ENCODE measurements at places on chromosomes 1 and 21. TPM values are rescaled to one million over a fixed set of nuclear protein-coding genes. Genes with fewer than 3 reads are reported as not detected.

GRCh38 chr1:92953491-92953890 lies 7.8 kb downstream of the DIPK1A start:
- no peak for DNase-seq

DNA sequence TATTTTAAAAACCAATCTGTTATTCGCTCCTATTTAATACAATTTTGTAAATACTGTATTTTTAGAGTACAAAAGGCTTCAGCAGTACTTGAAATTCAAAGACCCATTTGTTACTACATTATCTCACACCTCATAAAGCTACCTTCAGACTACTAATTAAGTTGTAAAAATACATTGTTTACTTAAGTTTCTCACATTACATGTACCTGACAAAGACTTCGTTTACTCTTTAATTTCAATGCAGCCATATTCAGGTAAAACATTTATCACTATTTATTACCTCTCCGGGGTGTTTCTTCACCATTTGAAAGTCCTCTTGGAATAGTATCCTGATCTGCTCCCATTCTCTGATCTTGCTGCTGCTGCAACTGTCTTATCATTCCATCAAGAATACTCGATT lies 55.2 kb downstream of the BRWD1 start:
- DNase-seq = no peak

DNA sequence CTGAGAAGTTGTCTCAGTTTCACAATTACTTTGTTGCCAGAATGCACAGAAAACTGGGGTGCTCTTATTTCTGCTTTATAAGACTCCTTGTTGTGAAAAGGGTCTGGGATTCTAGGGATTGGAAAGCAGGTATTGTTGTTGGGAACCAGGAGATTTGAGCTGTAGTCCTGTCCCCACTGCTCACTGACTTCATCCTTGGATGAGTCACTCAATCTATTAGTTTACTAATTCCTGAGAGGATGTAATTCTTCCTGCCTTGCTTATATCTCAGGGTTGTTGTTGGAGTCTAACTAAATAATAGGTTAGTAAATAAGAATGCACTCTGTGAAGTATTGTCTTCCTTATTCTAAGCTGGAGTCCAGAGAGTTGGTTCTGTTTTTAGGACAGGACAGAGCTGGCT lies 172.5 kb upstream of the GALNT2 start:
- no peak for DNase-seq

DNA sequence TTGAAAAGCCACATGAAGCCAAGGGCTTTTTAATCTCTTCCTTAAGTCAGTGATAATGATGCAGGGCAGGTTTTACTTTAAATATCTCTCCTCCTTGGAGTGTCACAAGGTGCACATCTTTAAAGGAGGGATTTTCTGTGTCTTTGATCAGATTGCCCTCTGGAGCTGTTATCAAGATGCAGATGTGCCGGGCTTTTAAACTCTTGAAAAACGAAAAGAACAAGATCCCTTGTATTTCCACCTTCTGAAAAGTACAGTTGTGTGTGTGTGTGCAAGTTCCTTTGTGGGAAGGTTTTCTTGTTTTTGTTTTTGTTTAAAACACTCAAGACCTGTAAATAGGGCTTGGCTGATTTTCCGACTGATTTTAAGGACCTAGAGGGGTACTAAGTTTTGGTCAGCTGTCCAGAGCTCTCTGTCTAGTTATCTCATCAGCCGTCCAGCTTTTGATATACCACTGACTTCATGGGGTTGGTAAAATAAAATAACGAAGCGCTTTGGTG lies 1.6 kb downstream of the MARK1 start:
- peak; percentile 38 for DNase-seq

LDLRAD1 gene
- polyA plus RNA-seq = not detected

- no peak for DNase-seq
Observed at GRCh38 chr1:938088-938683, 14.5 kb downstream of the SAMD11 start.

GRCh38 chr1:202017749-202018467 lies 7.5 kb downstream of the ELF3 start:
- no peak for DNase-seq

DNA sequence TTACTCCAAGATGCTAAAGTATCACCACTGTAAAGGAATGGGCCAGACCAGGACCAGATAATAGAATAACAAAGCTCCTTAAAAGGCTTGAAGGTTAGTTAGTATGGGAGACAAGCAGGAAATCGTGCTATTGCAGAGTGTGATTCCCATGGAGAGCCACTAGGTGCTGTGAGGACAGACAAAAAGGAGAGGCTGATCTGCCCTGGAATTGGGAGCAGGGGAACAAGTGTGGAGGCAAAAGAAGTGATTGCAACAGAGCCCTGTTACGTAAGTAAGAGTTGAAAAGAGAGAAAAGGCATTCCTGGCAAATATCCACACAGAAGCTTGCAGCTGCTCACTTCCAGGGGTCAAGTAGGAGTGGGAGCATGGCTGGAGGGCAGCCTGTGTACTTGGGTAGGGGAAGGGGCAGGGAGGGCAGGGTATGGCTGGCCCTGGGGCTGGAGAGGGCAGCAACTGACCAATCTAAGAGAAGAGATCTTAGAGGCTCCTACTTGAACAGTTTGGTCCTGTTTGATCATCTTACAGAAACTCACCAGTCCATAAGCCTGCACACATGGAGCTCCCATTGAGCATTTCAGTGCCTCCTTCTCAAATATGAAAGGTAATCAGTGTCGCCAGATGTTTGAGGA lies 207.7 kb upstream of the GJB5 start:
- no peak for DNase-seq

AURKAIP1 gene
- polyA plus RNA-seq = 66.7 TPM

TSPEAR gene
- 0.07 TPM for polyA plus RNA-seq

DNA sequence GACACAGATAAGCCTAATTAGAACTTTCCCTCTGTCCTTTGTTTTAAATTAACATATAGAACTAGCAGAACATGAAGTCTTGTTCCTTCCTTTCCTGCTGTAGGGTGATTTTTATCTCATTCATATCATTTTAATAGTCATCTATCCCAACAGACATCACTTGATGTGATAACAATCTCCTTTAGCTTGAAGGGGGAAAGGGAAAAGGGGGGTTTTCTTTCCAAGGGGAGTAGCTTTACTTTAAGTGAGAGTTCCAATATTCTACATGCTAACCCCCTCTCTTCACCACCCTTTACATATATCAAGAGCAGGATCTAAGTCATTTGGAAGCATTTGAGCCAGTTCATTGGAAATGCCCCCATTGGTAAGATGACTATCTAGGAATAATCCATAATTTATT lies 241.9 kb downstream of the HHIPL2 start:
- no peak for DNase-seq

DNA sequence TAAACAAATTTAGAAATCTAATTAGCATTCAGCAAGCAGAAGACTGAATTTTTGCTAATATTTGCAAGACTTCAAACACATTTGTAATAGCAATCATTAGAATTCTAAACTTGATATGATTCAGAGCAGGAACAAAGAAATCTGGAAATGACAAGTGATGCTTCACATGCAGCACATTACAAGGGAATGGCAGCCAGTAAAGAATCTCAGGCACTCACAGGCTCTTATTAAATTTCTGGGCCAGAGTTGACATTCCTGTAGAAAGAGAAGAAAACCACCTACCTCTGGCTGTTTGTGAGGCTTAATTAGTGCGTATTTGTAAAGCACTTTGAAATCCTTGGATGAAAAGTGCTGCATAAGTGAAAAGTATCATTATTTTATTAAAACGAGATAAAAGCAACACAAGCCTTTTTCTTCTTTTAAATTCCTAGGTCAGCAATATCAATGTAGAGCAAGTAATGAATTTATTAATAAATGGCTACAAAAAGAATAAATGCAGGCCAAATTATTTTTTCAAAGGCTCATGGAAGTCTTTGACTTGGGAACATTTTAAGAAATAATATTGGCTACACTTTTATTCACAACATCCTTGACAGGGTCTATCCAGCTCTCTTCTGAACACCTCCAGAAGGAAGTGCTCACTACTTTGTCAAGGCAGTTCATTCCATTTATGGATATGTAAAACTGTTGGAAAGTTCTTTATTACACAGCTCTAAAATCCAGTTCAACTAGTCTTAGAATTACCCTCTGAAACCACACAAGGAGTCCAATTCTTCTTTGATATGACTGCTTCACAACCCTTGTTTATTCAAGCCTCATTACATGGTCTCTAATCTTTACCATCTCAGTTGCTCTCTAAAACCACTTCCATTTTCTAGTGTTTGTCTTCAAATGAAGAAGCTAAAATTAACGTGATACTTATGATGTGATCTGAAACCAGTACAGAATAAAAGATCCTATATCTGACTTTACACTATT lies 32.1 kb upstream of the SCYL3 start:
- DNase-seq = no peak

F5 gene
- 0.71 TPM for polyA plus RNA-seq

- no peak for DNase-seq
Observed at GRCh38 chr1:44855742-44856141, 12.7 kb upstream of the PTCH2 start.

GRCh38 chr1:10776190-10776905 lies 20.1 kb downstream of the CASZ1 start:
- DNase-seq = peak; percentile 50

RPTN gene
- polyA plus RNA-seq = not detected

DNA sequence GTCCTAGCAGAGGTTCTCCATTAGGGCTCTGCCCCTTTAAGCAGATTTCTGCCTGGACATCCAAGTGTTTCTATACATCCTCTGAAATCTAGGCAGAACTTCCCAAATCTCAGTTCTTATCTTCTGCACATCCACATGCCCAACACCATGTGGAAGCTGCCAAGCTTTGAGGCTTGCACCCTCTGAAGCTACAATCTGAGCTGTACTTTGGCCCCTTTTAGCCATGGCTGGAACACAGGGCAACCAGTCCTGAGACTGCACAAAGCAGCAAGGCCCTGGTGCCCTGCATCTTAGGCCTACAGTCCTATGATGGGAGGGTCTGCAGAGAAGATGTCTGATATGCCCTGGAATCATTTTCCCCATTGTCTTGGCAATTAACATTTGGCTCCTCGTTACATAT lies 8.0 kb downstream of the HAO2 start:
- DNase-seq = no peak

DNA sequence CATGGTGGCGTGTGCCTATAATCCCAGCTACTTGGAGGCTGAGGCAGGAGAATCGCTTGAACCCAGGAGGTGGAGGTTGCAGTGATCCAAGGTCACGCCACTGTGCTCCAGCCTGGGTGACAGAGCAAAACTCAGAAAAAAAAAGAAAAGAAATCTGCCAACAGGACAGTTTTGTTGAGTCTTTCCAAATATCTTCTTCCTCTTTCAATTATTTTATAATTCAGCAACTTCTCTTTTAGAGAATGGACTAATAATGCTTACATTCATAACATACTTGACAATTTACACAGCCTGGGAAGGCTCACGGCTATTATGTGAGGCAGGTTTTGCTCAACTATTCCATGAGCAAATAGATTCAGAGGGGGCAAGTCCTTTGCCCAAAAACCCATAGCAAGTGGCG lies 18.1 kb downstream of the CNR2 start:
- DNase-seq = peak; percentile 33

- peak; percentile 11 for DNase-seq
Observed at GRCh38 chr1:158333405-158334155, 2.2 kb upstream of the CD1B start.

RHD gene
- polyA plus RNA-seq = 0.41 TPM

DNA sequence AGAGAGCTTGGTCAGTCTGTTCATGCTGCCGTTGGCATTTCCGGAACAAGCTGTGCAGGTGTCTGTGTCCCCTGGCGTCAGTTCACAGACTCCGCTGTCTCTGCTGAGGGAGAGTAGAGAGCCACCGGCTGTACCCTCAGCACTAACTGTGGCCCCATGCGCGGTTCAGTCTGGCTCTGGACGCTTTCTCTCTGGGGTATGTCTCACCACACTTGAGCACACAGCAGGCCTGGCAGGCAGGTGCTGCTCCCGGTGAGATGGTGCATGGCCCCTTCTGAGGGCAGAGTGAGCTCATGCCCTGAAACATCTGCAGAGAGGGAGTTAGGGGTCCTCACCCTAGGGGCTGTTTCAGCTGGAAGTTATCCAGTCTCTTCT lies 60.0 kb upstream of the TLR5 start:
- DNase-seq = no peak

GRCh38 chr1:201355471-201355870 lies 22.0 kb downstream of the TNNT2 start:
- no peak for DNase-seq

DNA sequence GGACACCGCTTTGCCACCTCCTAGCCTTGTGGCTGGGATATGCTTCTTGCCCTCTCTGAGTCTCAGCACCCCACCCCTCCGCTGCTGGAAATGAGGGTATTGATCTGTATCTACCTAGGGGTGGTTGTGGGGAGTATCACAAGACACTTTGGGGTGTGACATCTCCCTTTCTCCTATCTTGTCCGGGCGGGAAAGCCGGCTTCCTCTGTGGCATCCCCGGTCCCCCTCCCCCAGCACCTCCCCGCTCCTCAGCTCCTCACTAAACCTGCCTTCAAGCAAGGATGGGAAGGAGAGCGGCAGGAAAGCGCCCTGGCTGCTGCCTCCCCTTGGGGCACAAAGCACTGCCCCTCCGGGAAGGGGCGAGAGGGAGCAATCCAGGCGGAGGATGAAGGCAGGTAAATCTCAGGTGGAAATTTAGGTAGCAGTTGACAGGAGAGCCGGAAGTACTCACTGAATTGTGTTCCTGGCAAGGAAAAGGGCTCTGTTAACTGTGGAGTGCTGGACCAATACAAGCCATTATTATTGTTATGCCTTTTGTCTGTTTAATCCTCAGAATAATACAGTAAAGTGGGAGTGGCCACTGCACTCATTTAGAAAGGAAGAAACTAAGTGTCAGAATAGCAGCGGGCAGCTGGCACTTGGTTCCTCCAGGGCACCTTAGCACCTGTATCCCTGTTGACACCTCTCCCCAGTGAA lies 49.0 kb upstream of the LRP8 start:
- no peak for DNase-seq

- DNase-seq = no peak
Observed at GRCh38 chr1:67044631-67045270, 9.2 kb downstream of the SLC35D1 start.

- DNase-seq = peak; percentile 62
Observed at GRCh38 chr1:210695026-210695425, 366.3 kb downstream of the HHAT start.

- no peak for DNase-seq
Observed at GRCh38 chr1:8860738-8861516, 17.6 kb downstream of the ENO1 start.

- peak; percentile 77 for DNase-seq
Observed at GRCh38 chr21:42652527-42653230, 742 bp upstream of the PDE9A start.
